ENCODE measurements at places on chromosomes 11 and 22.

GRCh38 chr22:21571679-21572078 is 4.2 kb downstream of the UBE2L3 start:
- no peak for DNase-seq
- no peak overlapping the region for H3K4me3 ChIP-seq
- H3K4me1 ChIP-seq, result peaks cover 59% of the 10 kb centered on the region

DNA sequence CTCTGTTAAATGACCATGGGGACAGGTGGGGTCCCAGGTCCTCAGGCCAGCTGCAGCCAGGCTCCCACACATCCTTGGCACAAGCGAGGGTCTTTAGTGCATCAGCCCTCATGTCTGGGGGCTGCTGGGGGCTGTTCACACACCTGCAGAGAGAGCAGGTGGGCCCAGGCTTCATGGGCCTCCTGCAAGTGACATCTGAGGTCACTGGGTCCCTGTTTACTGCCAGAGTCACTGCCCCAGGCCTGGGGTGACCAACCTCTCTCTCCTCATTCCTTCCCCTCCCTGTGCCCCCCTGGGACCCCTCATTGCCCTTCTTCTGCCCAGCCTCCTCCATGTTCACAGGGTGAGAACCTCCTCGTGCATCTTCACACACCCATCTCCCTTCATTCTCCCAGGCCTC is 92.4 kb downstream of the RTL6 start:
- no peak overlapping the region for H3K4me3 ChIP-seq
- no peak overlapping the region for H3K27ac ChIP-seq
- H3K4me1 ChIP-seq, result peaks cover 7% of the 10 kb centered on the region
- no peaks in the 10 kb centered on the region for H3K36me3 ChIP-seq
- no peaks in the 10 kb centered on the region for H3K27me3 ChIP-seq

DNA sequence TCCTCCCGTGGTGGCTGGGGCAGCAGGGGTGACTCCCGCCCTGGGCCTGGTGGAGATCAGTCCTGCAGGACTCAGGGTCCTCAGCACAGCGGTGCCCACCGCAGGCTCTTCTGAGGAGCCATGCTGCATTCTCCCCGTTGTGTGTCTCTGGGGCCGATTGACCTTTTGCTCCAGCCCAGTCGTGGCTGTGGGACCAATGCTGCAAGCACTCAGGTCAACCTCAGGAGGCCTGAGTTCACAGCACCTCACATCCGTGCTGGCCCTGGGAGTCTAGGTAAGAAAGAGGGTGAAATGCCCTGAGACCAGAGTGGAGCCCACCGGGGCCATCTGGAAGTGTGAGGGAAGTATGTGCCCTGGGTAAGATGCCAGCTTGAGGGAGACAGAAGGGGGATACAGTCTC is 316.1 kb upstream of the B3GAT1 start:
- peaks cover 25% of the 10 kb centered on the region for H3K4me1 ChIP-seq
- no peaks in the 10 kb centered on the region for H3K27me3 ChIP-seq
- H3K4me3 ChIP-seq, result no peak overlapping the region
- no peak overlapping the region for H3K27ac ChIP-seq

GRCh38 chr11:68928136-68928880 is 24.6 kb downstream of the IGHMBP2 start:
- no peak for DNase-seq
- H3K36me3 ChIP-seq, result peaks cover 18% of the 10 kb centered on the region
- H3K27ac ChIP-seq, result peak overlapping the region; percentile 93
- no peaks in the 10 kb centered on the region for H3K27me3 ChIP-seq
- H3K4me1 ChIP-seq, result peaks cover 74% of the 10 kb centered on the region
- H3K4me3 ChIP-seq, result no peak overlapping the region

- H3K27me3 ChIP-seq, result no peaks in the 10 kb centered on the region
- H3K4me3 ChIP-seq, result no peak overlapping the region
- DNase-seq, result no peak
- H3K4me1 ChIP-seq, result peaks cover 9% of the 10 kb centered on the region
- H3K36me3 ChIP-seq, result no peaks in the 10 kb centered on the region
These were observed 7.8 kb upstream of the ZC3H12C start for GRCh38 chr11:110085255-110085838.

GRCh38 chr11:133978794-133979193 is 22.0 kb upstream of the IGSF9B start:
- no peak overlapping the region for H3K4me3 ChIP-seq
- no peaks in the 10 kb centered on the region for H3K4me1 ChIP-seq
- no peak overlapping the region for H3K27ac ChIP-seq
- no peaks in the 10 kb centered on the region for H3K36me3 ChIP-seq

GRCh38 chr11:6626971-6627761 is 7.9 kb upstream of the TPP1 start:
- no peak for DNase-seq
- no peak overlapping the region for H3K4me3 ChIP-seq
- H3K4me1 ChIP-seq, result no peaks in the 10 kb centered on the region
- H3K27me3 ChIP-seq, result no peaks in the 10 kb centered on the region
- no peak overlapping the region for H3K27ac ChIP-seq

GRCh38 chr11:73173755-73174494 is 31.8 kb upstream of the FCHSD2 start:
- H3K27ac ChIP-seq, result no peak overlapping the region
- DNase-seq, result no peak
- peaks cover 30% of the 10 kb centered on the region for H3K4me1 ChIP-seq

GRCh38 chr11:93359396-93359795 is 28.9 kb downstream of the DEUP1 start:
- H3K27ac ChIP-seq, result no peak overlapping the region
- no peak for DNase-seq
- H3K4me3 ChIP-seq, result no peak overlapping the region
- H3K27me3 ChIP-seq, result no peaks in the 10 kb centered on the region

DNA sequence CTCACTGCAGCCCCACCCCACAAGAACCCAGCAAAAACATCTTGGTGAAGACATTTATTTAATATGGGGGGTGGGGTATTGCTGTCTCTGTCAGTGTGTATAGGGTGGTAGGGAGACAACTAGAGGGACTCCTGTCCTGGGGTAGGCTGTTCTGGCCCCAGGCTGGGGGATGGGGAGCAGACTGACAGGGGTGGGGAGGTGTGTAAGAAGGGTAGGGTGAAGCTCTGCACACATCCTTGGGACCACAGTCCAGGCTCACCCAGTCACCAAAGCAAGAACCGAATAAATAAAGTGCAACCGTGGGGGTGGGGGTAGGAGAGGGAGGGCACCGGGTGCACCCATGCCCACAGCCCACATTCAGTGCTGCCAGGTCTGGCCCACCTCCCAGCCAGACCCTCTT is 7.8 kb upstream of the HPX start:
- H3K27me3 ChIP-seq, result no peaks in the 10 kb centered on the region
- DNase-seq, result no peak
- H3K27ac ChIP-seq, result no peak overlapping the region
- H3K36me3 ChIP-seq, result peaks cover 57% of the 10 kb centered on the region

Measured in esophagus muscularis mucosa (tissue), 4 donors.